ENCODE measurements at places on chromosomes 11 and 22.

GRCh38 chr11:121762820-121763219, 310.1 kb upstream of the SORL1-AS1 start:
- no peak for DNase-seq

DNA sequence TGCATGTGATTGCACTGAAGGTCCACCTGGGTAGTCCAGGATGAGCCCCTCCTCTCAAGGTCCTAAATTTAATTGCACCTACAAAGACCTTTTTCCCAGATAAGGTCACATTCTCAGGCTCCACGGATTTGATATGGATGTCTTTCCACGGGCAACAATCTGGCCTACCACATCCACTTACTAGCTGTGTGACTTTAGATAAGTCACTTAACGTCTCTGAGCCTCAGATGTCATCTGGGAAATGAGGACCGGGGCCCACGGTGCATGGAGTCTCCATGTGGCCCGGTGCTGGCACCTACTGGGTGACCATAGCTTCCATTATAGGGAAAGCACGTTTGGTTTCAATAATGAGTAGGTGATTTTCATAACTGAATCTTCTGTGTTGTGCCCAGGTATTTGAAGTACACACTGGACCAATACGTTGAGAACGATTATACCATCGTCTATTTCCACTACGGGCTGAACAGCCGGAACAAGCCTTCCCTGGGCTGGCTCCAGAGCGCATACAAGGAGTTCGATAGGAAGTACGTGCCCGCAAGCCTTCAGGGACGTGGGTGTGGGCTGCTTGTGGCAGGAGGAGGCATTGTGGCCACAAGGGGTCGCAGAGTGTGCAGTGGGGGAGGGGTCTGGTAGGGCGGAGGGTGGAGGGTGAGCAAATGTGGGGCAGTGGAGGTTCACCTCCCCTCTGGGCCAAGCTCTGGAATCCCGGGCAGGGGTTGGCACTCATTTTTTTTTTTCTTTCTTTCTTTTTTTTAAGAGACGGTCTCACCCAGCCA, 55.7 kb downstream of the ARHGAP8 start:
- DNase-seq, result no peak

DNA sequence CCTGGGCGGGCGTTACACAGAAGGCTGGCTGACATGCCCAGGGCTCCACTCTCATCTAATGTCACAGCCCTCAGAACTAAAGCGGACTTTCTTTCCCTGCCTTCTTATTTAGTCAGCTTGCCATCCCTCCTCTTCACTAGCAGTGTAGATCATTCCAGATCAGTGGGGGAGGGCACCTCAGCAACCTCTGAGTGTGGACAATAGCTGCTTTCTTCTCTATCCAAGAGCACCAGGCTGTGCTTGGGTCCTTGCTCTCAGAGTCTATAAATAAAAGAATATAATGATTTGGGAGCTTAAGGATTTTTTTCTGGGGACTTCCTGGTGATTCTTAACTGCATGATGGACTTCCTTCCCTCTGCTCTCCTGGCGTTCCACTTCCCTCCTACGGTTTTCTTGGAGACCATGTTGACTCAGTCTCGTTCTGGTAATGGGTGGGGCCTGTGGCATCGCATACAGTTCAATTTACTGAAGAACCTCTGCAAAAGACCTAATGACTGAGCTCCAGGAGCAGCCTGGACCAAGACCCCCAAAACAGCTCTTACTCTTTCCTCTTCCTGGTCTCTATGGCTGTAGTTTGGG, 2.9 kb upstream of the HMBS start:
- DNase-seq, result no peak

DNA sequence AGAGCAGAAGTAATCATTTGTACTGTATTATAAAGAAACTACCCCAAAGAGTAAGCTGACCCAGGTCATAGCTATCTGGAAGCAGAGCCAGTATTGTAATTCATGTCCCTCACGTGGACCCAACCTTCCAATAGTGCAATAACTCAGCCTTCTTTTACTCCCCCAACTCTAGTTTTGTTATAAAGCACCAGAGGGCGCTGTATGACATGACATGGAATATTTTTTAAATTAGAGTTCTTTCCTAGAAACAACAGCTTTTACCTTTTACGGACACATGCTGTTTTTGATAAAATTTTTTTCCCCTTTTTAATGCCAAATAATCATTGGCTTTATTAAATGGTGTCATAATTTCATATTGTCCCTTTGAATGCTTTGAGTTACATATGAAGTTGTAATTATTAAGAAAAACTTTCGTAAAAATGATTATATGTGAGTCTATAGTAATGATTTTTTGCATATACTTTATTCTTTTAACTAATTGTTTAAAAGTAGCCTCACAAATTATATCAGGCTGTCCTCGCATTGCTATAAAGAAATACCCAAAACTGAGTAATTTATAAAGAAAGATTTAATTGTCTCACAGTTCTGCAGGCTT, 76.9 kb downstream of the DKK3 start:
- DNase-seq, result no peak

DNA sequence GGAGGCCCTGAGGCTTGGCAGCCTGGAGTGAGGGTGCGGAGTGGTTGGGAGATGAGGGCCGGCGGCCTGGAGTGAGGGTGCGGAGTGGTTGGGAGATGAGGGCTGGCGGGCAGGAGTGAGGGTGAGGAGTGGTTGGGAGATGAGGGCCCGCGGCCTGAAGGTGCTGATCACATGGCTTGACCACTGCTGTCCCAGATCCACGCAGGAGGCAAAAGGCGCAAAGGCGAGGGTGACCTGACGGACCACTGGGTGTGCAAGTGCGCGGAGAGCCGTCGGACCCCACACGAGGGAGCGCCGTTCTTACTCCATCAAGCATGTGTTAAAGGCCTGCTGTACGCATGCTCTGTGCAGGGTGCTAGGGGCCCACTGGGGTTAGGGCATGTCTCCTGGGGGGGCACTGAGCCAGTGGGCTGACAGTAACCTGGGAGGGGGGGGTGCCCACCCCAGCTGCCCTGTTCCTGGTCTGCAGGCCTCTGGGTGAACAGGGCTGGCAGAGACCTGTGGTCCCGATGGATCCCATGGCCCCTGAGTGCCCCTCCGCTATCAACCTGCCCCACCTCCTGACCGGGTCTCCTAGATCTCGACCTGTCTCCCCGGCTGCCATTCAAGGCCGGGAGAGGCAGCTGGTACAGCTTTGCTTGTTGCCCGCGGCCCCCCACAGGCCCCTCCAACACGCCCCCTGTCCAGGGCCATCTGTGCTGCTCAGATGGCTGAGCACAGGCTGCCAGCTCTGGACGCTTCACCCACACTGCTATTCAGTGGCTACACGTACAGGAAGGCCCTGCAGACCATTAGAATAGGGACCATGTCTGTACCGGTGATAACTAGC, 21.1 kb downstream of the MRGPRD start:
- DNase-seq, result no peak

DNA sequence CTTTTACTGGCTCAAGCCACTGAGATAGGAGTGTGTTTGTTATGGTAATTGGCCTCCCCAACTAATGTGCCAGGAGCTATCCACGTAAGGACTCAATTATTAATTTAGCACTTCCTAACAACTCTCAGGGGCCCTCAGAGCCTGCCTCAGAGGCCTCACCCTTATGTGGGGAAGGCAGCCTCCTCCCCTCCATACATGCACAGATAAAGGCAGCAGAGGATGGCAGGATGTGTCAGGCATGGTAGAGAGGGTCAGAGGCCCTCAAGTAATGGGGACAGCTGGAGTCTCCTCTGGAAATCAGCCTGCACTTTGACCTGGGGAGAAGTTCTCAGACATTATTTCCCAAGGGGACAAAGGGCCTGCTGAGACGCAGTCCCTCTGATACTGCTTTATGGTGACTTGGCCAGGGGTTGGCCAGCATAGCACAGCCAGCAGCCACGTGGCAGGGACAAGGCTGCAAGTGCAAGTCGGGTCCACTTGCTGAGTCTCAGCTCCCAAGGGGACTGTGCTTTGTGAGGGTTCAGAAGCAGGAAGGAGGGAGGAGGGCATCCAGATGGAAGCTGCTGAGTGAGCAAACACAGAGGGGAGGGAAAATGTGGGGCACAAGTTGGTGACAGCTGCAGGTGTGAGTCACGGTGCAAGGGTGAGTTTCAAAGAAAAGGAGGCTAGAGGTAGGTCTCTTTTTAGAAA, 17.0 kb downstream of the MOGAT2 start:
- no peak for DNase-seq

DNA sequence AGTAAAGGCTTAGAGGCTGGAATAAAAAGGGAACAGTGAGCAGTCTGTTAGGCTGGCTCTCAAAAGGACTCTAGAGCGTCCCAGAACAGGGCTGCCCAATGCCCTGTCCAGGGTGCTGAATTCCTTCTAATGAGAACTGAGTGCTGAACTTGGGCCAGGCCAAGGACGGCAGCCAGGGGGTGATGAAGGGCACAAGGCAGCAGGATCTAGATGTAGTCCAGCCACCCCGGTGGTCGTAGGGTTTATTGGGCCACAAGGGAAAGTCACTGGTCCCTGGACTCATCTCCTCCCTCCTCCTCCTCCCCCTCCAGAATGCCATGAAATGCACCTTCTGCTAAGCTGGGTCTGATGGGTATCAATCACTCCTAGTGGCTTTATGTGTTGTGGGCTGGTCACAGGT, 19.2 kb downstream of the NPTXR start:
- DNase-seq, result no peak

GRCh38 chr22:40757071-40757470, 62.1 kb downstream of the SLC25A17 start:
- no peak for DNase-seq

GRCh38 chr11:107218123-107219013, 200.1 kb upstream of the GUCY1A2 start:
- no peak for DNase-seq

DNA sequence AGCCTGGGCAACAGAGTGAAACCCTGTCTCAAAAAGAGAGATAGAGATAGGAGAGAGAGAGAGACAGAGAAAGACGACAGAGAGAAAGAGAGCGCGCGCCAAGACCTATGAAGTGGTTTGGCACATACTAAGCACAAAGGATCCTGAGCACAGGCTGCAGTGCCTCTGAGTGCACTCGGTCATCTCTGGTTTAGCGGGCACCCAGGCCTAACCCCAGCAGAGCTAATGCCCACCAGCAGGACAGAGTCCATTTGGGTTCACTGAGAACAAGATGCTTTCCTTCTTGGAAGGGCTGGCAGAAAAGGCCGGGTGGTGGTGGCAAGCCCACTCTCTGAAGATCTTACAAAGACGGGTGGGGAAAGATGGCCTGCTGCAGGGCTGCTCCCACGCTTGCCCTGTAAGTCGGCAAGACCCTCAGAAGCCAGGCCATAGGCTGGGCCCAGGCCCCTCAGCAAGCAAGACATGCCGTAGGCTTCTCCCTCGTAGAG, 3.3 kb downstream of the SCARF2 start:
- DNase-seq, result no peak

- no peak for DNase-seq
Observed at GRCh38 chr22:47372596-47373385, 610.3 kb downstream of the TBC1D22A start.

- no peak for DNase-seq
Observed at GRCh38 chr11:10670099-10670498, 23.5 kb downstream of the IRAG1 start.

DNA sequence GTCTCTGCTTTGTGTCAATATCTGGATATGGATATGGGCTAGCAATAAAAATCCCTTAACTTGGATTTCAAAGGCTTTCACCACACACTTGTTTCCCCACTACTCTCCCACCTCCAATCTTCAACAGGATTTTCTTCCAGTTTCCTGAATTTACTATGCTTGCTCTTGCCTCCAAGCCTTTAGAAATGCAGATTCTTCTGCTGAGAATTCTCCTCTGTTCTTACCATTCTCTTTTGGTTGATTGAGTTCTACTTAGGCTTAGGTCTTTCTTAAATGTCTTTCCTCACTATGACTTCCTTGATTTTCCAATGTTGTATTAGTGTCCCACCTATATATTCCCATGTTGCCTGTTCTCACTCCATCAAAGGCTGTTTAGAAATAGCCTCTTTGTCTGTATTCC, 1502.4 kb upstream of the TENM4 start:
- no peak for DNase-seq

DNA sequence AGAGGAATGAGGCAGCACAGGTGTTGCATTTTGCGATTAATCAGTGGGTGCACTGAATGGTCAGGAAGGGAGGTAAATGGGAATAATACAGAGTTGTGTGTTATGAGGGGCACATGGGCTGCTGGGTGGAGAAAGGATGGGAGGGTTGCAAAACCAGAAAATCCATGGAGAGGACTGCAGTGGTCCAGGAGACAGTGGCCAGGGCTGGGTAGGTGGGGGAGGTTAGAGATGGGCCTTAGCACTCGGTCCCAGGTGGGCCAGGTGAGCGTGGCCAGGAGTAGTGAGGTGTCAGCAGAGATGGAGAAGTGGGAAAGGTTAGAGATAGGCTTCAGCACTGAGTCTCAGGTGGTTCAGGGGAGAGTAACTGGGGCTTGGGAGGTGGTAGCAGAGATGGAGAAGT, 399.1 kb upstream of the LARGE1 start:
- no peak for DNase-seq

- no peak for DNase-seq
Observed at GRCh38 chr11:31957674-31958073, 133.2 kb upstream of the RCN1 start.

DNA sequence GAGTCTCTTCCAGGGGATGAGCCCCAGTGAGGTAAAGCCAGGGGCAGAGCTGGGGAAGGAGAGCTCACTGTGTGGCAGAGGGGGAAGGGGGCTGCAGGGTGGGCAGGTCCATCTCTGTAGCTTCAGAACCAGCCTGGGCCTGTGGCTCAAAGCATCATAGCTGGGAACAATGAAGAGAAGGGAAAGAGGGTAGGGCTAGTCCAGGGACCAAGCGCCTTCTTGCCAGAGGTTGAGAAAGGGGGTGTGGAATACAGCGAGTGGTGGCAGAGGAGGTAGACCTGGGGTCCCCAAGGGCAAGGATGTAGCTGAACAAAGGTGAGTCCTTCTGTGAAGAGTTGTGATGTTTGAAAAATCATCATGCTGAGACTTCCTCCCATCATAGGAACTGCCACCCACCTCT, 1.2 kb upstream of the PLA2G3 start:
- no peak for DNase-seq

DNA sequence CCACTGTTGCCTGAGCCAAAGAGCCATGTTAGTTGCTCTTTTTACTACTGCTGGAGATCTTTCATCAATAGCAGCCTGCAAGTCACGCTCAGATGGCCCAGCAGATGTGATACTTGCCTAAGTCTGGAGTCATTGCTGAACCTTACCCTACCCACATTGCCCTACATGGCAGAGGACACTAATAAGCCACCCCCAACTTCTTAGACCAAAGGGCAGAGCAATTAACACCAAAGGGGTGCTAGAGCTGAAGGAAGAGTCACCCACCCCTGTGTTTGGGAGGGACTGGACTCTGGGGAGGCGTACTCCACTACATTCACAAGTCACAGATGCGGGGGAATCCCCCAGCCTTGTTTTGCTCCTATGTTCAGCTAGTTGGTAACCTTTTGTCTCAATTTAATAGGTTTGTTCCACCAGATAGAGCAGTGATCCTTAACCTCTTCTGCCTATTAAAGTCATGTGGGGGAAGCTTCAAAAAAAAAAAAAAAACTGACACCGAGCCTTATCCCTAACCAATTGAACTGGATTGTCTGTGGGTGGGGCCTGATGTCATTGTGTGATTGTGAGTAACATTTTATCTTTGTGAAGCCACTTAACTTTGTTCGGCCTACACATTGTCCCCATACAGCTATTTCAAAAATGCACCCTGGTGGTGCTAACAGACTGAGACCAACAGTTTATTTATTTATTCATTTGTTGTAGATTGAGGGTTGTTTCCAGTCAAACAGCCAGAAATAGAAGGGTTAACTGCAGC, 13.1 kb downstream of the ADM start:
- DNase-seq, result no peak

GRCh38 chr22:49064836-49065235, 762.8 kb downstream of the BRD1 start:
- DNase-seq, result no peak

Measured in stimulated activated CD4-positive, alpha-beta T cell treated with anti-CD3 and anti-CD28 coated beads, Interleukin-15, amount 100 ng/mL, for 1 hour (primary cell).